ENCODE measurements at places on chromosomes 4 and X. TPM values are rescaled to one million over a fixed set of nuclear protein-coding genes. Genes with fewer than 3 reads are reported as not detected.

GRCh38 chr4:26474551-26474950, 15.7 kb downstream of the CCKAR start:
- no peak for DNase-seq

KLB gene
- total RNA-seq, result not detected

DHX15 gene
- total RNA-seq, result 174 TPM

DNA sequence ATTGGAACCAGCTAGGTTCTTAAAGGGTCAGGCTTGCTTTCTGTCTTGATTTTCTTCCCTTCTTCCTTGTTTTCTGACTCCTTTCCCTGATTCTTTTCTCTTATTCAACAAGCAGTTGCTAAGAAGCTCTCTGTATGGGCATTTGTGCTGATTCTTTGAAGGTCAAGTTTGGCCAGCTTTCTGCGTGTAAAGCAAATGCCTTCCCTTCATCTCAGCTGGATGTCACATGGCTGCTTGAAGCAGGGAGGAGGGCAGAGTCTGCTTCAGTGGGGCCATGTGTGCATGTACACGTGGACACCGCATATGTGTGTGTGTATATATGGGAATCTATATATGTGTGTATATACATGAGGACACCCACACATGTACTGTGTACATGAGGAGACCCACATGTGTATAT, 139.9 kb upstream of the ATP6AP2 start:
- no peak for DNase-seq

GRCh38 chr4:155908187-155909139, 5.0 kb downstream of the TDO2 start:
- no peak for DNase-seq

GRCh38 chr4:19177616-19178015, 1074.1 kb upstream of the SLIT2 start:
- peak; percentile 17 for DNase-seq

GDPD2 gene
- not detected for total RNA-seq

GUCY1A1 gene
- total RNA-seq, result 1.4 TPM

ENAM gene
- total RNA-seq, result not detected

BEND4 gene
- 5.5 TPM for total RNA-seq

CYBB gene
- total RNA-seq, result not detected

GRCh38 chrX:84170931-84171330, 17.1 kb downstream of the RPS6KA6 start:
- no peak for DNase-seq

- no peak for DNase-seq
Measured at GRCh38 chr4:74118600-74119338, 19.8 kb upstream of the CXCL2 start.

DNA sequence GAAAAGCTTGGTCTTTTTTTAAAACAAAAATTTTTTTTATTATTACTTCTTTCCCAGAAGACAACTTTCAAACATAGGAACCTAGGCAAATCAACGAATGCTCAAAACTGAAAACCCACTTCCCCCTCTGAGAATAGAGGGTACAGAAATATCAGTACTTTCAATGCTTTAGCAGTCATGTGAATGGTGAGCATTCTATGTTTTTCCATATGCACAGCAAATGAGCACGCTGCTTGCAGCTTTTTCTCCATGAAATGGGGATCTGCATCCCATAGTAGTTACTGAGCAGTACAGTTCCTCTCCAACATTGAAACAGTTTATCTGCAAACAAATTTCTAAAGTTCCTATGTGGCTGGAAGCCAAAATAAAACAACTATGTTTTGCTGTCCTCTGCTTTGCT, 108.4 kb upstream of the BMP2K start:
- DNase-seq, result no peak

- DNase-seq, result peak; percentile 15
Measured at GRCh38 chrX:139141370-139141769, 389.2 kb upstream of the F9 start.

AMOT gene
- 0.80 TPM for total RNA-seq

DNA sequence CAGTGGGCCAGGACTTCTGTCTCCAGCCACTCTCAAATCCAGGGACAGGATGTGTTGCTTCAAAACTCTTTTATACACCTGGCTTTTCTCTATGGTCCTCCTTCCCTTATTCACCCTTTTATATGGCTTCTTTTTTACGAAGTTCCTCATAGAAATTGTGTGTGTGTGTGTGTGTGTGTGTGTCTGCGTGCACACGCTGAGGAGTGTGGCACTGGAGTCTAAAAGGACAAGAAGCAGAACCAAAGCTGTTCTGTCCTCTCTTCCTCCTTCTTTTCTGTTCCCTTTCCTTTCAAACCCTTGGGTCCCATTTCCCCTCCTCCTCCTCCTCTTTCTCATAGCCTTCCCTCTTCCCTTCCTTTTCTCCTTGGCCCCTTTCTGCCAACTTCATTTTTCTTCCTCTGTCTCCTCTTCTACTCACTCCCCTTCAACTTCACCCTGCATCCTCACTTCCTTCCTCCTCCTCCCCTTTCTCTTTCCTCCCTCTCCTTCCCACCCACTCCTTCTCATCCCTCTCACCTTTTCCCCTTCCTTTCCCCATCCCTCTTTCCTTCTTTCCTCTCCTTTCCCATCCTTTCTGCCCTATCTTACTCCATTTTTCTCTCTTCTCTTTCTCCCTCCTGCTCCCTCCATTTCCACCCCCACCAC, 360.5 kb downstream of the MID1IP1 start:
- no peak for DNase-seq

GRCh38 chrX:108165383-108166111, 74.0 kb downstream of the ATG4A start:
- DNase-seq, result peak; percentile 52

GATA1 gene
- not detected for total RNA-seq

DNA sequence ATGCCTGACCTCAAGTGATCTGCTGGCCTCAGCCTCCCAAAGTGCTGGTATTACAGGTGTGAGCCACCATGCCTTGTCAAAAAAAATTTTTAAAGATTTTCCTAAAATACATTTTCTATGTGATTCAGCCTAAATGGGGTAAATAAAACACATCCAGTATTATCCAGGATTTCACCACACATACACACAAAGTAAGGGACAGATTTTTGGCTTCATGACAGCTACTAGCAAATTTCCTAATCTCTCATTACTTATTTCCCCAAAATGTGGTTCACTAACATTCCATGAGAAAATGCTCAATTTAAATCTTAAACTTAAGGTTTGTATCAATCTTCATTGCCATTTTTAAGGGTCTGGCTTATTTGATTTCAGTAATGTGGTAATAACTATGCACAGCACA, 348.5 kb upstream of the INTU start:
- DNase-seq, result no peak

DNA sequence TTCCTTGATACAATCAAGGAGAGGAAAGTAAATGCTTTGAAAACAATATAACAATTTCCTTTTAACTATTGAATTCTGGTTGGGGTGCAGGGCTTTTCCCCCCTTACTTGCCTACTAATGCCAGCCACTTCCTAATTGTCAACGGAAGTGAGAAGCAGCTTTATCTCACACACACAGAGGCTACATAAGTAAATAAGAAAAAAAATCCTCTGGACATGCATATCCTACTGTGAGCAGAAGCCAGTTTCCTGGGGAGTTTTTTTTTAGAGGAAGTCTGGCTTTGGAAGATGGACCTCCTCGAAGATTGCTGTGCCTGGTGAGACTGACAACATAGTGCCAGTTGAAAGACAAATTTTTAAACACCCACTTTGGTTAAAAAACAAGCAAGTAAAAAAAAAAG, 180.6 kb downstream of the OPHN1 start:
- DNase-seq, result no peak

EXOC1L gene
- not detected for total RNA-seq

DNA sequence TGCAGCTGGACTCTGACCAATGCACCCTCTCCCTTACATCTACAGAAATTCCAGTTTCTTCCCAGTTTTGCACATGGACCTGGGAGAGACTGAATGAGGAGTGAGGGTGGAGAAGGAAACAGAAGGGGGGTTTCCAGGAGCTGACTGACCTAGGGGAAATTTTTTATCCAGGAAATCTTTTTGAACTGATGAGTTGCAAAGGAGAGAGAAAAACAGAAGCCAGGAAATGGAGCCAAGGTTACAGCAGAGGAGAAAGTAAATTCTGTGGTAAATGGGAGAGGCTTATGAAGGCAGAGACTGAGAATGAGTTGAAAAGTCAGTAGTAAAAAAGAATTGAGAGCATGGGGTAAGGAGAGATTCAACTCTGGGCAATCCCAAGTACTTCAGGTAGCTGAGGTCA, 192.8 kb downstream of the SMIM20 start:
- no peak for DNase-seq

F8A2 gene
- not detected for total RNA-seq

- no peak for DNase-seq
Measured at GRCh38 chr4:152862608-152863007, 73.5 kb upstream of the FHDC1 start.

TMEM150C gene
- 0.36 TPM for total RNA-seq

DNA sequence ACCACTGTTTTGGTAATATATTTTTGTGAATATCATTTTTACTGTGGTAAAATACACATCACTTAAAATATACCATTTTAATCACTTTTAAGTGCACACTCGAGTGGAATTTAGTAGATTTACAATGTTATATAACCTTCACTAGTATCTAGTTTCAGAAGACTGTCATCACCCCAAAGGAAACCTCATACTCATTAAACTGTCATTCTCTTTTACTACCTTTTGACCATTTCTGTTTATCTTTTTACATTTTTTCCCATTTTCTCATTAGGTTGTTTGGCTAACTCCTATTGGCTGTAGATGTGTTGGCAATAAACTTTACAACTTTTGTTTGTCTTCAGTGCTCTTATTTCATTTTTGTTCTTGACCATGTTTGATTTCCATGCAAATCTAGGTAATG, 1168.3 kb upstream of the PCDH7 start:
- DNase-seq, result no peak

GRCh38 chr4:64158648-64159326, 250.5 kb downstream of the TECRL start:
- peak; percentile 4 for DNase-seq

DNA sequence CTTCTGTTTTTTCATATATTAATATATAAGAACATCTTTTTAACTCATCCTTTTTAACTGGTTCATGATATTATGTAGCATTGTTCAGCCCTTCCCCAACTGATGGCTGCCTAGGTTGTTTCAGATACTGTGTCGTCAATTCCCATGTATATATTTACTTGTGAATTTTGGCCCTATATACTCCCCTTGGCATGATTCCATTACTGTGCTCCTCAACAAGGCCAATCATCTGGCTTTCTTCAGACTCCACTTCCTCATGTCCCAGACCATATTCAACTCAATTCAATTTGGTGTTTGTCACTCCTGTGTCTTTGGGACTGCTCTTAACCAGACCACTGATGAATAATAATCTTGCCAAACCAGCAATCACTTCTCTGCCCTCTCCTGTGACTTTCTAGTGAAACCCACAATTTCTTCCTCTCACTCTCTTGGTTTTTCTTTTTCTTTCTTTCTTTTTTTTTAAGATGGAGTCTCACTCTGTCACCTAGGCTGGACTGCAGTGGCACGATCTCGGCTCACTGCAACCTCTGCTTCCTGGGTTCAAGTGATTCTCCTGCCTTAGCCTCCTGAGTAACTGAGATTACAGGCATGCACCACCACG, 2.7 kb upstream of the WDR45 start:
- DNase-seq, result no peak

LGI2 gene
- 0.06 TPM for total RNA-seq

SHROOM4 gene
- 0.92 TPM for total RNA-seq

FGB gene
- not detected for total RNA-seq
